HTR-8/SVneo (cell line): ENCODE measurements at places on chromosomes 2 and 18.

DNA sequence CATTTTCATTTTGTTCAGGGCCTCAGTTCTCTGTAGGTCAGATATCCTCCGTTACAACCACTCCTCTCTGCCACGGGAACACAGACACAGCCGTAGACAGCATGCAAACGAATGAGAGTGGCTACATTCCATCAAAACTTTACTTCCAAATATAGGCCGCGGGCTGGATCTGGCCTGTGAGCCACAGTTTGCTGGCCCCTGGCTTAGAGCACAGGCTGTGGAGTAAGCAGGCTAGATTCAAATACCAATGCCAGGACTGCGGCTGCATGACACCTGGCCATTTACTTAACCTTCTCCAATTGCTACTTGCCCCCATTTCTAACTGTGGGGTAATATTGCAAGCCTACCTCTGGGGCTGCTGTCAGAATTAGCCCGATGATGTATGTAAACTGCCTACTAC lies 325.8 kb upstream of the POU3F3 start:
- no peak for DNase-seq

DNA sequence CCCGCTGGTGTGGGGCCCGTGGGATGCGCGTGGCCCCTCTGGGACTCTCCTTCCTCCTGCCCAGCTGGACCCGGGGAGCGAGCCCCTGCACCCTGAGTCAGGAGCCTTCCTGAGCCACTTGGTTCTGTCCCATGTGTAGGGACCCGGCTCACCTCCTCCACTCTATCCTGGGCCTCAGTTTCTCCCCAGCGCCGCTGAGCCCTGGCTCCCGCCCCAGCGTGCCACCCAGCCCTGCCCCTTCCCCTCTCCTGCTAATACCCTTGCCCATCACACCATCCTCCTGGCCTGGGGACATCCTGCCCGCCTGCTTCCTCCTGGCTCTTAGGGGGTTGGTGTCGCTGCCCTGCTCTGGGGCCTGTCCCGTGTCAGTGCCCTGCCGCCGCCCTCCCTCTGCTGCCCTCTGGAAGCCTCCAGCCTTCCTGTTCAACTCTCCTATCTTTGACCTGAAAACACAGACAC lies 24.8 kb downstream of the GPC1 start:
- no peak for DNase-seq

DNA sequence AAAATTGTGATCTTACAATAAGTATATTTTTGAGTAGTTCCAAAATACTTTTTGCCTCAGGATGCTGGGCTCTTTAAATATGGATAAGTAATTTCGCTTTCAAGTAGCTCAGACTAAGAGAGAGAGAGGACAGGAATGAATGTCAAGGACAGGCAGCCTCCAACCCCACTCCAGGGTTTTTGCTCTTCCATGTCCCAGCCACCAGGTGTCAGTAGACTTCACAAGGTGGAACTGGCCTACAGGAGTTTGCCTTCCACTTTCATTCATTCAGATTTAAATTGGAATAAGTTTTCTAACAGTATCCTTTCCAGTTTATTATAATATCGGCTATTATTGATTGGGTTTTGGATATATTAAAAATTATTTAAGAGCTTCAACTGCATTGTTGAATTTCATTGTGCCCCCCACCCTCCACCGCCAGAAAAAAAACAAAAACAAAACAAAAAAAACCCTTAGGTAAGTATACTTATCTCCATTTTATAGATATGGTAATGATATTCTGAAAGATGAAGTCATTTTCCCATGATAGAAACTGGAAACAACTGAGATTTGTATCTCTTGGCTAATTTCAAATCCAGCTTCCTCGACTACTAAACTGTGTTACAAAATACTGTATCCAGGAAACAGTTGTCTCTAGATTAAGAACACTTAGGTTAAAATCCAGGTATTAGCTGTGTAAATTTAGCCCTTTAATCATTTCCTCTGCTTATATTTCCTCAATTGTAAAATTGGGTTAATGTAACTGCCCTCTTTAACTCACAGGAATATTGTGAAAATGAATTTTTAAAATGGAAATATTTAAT lies 793.1 kb downstream of the ERBB4 start:
- DNase-seq = peak; percentile 33

DNA sequence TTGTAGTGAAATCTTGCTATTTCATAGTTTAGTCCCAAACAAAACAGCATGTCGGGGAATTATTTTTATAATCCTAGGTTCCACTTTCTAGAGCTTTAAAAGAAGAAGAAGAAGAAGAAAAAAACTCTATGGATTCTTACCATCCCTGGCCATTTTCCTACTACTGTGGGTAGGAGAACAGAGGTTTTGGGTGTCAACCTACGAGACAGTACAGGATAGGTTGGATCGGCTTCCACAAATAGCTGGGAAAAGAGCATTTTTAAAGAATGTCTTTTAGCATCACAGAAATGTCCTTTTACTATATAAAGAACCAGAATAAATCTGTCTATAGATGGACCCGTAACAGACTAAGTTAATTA lies 65.2 kb downstream of the RBMS1 start:
- no peak for DNase-seq

GRCh38 chr2:168246072-168246482 lies 1.3 kb downstream of the STK39 start:
- DNase-seq = no peak

DNA sequence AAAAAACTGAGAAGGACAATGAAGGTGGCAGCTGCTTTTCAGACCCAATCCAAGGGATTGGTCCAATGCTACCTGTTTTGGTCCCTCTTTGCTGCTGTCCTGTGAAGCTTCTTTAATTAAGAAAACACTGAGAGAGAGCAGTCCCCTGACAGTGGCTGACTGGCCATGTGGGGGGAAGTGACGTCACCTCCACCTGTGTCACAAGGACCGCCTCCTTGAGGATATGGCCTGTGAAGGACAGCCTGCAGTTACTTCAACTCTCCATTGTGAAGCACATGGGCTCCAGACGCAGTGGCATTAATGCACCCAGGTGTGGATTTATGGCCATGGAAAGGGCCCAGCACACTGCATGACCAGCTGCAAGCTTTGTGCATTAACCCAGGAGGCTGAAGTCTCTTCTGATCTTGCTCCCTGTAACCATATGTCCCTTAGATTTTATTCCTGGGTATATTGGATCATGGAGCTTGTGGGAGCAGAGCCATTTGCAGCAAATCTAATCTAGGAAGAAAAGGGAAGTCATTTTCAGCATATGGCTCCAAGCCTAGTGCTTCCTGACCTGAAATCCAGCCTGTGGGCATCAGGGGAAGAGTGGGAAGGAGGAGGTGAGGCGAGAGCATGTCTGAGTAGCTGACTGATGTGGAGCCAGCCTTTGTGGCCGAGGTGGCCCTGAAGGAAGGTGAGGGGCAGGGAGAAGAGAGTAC lies 32.2 kb downstream of the KIF5C start:
- DNase-seq = no peak

DNA sequence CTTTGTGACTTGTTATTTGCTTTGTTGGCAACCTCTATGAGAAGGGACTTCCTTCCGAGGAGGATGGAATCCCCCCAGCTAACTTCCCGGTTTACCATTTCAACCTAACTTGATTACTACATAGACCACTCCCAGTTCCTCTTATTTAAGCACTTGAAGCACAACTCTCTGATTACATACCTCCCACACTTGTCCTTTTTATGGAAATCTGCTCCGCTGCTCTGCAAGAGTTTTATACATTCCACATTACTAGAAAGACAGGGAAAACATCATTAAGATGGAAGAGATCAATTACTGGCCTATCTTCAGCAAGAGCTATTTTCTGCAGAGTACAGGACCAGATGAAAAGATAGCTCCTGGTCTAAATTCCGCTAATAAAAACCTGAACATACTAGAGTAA lies 160.0 kb upstream of the PGAP1 start:
- DNase-seq = no peak

DNA sequence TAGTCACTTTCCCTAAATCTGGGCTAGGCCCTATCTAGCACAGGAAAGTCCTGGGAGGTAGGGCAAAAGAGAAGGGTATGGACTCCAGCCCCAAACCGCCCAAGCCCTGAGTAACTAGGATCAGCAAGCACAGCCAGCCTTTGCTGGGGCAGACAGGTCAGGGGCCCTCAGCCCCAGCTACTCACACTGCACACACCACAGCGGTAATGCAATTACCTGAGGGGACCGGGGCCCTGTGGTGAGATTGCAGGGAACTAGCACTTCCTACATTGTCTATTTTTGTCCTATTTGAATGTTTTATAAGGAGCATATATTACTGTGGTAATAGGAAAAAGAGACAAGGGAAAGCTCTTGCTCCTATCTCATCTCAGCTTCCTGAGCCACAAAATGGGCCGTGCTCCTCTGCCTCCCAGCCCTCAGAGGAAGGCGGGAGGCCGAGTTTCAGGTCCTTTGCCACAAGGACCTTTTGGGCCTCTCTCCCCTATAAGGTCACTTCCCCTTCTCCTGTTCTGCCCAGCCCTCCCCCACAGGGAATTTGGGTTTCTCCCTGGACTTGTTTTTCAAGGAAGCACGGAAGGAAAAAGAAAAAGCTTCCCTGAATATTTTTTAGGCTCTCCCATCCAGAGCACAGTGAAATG lies 20.5 kb downstream of the RAB11FIP5 start:
- DNase-seq = no peak

DNA sequence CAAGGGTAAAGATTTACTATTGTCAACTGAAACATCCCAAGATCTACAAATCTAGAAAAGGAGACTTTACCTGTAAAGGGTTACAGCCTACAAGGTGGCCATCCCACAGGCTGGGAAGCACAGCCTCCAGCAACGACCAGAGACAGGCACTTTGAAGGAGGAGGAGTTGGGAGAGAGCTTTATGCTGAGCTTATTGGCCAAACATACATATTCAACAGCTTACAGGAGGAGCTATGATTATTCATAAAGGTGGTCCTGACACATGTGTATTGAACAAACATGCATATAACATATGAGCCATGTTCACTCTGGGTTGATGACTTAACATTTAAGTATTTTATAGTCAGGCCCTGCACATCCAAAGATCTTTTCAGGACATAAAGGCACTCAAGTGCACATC lies 11.1 kb upstream of the ABCA12 start:
- DNase-seq = no peak

DNA sequence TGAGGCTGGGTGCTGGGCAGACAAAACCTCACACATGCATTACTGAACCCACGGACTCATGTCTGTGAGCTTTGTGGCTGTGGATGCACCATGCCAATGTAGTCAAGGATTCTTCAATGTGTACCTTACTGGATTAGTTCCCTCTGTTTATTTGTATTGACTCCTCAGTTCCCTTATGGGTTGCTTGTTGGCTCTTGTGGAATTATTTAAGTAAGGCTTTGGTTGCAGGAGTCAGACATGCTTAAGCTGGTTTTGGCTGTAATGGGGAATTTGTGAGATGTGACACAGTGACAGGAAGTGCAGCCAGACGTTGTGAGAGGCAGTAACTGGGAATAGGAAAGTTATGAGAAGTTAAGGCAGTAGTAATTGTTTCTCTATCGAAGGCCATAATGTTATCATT lies 13.6 kb upstream of the IL1RN start:
- DNase-seq = no peak

- DNase-seq = no peak
Measured at GRCh38 chr2:158805936-158806335, 10.8 kb downstream of the DAPL1 start.
